ENCODE measurements at places on chromosomes 4 and X. TPM values are rescaled to one million over a fixed set of nuclear protein-coding genes. Genes with fewer than 3 reads are reported as not detected.

Gene CEP135
- 18.6 TPM for polyA plus RNA-seq

Gene ODAPH
- 0.64 TPM for polyA plus RNA-seq

Gene MFAP3L
- polyA plus RNA-seq = 2.3 TPM

Gene USP51
- polyA plus RNA-seq = 6.6 TPM

Gene TMSB15A
- polyA plus RNA-seq = 107 TPM

Gene MAML3
- polyA plus RNA-seq = 13.6 TPM

- no peak for DNase-seq
These were observed 37.5 kb upstream of the MAOA start for GRCh38 chrX:43618366-43619205.

Data from right lung (tissue), 10 donors.